ENCODE measurements at places on chromosomes 3 and 15. TPM values are rescaled to one million over a fixed set of nuclear protein-coding genes. Genes with fewer than 3 reads are reported as not detected.

DNA sequence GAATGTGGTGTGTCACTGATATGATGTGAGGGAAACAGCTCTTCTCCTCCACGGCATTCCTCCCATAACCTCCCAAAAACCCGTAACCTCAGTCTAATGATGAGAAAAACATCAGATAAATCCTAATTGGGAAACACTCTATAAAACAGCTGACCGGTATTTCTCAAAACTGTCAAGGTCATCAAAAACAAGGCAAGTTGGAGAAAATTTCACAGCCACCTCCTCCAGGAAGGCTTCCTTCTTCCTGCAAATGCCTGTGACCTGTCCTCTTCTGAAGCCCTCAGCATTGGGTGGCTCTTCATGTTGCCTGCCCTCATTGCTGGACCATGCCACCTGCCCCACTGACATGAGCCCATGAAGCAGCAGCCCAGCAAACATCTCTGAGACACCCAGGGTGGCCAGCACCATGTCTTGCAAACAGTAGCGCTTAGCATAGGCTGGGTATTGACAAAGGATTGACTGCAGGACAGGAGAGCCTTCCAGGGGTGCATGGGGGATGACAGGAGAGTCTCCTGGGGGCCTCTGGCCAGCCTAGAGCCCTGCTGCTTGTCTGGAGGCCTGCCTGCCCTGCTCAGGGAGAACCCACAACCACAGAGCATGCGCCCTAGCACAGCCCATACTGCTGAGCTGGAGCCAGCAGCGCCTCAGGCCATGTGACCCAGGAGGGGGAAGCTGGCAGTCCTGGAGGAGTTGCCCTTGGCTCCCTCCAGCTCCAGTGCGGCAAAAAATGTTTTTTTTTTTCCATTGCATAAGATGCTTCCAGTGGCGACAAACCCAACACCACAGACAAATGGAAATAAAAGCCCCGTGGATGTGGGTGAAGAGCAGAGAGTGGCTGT lies 49.7 kb downstream of the XXYLT1 start:
- DNase-seq = no peak

- no peak for DNase-seq
Measured at GRCh38 chr3:169850618-169851017, 19.1 kb downstream of the LRRC31 start.

GRCh38 chr3:190554197-190554596 lies 40.3 kb downstream of the IL1RAP start:
- DNase-seq = no peak

- no peak for DNase-seq
Measured at GRCh38 chr15:58348095-58348812, 83.5 kb upstream of the LIPC start.

- DNase-seq = no peak
Measured at GRCh38 chr3:127753898-127754410, 68.4 kb downstream of the MGLL start.

DNA sequence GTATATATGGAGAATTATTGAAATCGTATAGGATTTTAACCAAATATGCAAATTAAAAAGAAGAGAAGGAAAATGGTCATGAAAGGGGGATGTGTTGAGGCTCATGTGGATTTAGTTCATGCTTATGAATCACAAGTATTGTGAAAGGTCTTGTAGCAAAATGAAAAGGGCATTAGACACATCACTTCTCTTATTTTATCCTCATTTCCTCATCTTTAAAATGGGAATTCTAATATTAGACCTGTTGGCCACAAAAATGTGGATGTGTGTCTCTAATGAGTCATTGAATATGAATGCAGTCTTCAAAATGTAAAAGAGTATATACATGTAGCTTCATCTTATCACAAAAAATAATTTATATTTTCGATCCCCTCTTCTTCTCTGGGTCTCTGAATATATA lies 14.9 kb upstream of the ALCAM start:
- DNase-seq = no peak

The PTPRG gene
- 22.7 TPM for polyA plus RNA-seq
